ENCODE measurements at places on chromosomes 1 and 21.

DNA sequence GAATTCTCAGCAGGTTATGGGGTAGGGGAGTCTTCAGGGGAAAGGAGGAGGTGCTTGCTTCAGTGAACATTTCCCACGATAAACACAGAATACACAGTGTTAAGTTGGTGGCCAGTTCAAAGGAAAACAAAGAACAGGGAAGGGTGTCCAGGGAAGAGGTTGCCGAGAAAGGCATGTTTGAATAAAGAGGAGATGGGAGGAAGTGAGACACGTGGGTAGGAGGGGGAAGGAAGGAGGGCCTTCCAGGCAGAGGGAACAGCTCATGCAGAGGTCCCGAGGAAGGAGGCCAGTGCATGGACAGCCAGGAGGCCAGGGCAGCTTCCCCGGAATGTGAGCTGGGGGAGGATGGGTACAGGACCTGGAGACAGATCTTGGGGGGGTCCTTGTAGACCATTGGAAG, 130.3 kb upstream of the TMEM51 start:
- DNase-seq = no peak

DNA sequence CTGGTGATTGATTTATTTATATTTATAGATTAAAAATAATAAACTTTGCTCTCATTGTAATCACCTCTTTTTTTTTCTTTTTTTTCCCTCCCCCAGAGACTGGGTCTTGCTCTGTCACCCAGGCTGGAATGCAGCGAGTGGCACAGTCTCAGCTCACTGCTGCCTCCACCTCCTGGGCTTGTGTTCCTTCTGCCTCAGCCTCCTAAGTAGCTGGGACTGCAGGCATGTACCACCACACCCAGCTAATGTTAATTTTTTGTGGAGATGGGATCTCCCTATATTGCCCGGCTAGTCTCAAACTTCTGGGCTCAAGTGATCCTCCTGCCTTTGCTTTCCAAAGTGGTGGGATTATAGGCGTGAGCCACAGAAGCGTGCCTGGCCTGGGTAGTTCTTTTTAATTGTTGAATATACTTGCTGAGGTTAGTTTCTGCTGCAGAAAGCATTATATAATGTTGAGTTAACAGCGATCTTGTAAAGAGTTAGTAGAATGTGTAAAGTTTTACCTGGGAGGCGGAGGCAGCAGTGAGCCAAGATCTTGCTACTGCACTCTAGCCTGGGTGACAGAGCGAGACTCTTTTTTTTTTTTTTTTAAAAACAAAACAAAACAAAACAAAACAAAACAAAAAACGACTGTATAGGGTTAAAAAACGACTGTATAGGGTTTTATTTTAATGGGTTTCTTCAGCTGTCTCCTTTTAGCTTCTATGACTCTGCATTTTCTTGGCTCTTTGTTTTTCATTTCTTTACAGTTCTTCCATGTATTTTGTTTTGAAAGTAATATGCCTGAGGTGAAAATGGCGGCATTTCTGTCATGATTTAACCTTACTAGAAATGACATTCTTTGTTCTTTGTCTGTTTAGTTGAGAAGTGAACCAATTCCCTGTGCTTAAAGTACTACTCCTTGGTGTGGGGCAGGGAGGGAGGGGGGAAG, 82.7 kb downstream of the CAMTA1 start:
- no peak for DNase-seq

DNA sequence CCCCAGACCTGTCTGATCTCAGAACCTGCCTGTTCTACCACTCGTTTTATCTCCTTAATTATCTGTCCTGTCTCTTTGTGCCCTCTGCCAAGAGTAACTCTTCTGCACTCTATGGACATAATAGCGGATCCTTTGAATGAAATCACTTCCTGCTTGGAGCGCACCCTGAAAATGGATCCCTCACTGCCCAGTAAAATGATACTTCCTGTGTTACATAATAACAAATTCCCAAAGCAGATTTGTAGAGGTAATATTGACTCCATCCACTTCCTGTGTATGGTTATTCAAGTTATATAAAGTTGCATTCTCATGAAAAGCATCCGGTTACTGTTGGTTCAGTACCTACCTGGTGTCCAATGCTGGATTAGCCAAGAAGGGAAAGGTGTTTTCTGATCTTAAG, 246.0 kb downstream of the TRABD2B start:
- DNase-seq = no peak

- peak; percentile 53 for DNase-seq
Observed at GRCh38 chr1:37037690-37038089, 3.4 kb upstream of the GRIK3 start.

DNA sequence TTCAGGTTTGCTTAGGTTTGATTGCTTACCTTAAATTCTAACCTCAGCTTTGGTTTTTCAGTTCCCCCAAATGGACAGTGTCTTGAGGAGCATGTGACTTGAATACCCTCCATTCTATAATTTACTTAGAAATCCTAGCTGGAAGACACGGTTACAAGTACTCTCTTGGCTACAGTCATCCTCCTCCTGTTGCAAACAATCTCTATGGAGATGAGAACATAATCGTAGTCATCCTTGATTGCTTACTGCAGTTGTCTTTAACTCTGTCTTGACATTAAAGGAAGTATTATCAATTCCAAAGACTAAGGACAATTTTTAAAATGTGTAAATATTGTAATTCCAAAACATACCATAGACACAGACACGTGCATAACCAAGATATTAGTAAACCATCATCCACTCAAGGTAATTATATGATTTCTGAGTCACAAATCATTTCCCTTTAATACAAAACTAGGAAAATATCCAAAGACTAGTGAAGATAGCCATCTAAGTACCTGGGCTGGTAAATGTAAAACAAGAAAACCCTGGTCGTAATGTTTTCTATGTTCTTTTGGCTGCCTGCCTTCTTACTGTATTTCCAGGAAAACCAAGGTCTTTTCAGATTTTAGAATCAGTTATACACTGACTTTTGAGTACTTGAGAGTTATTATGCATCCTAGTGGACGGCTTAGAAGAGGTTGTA, 149.9 kb downstream of the CHRM3 start:
- DNase-seq = no peak

DNA sequence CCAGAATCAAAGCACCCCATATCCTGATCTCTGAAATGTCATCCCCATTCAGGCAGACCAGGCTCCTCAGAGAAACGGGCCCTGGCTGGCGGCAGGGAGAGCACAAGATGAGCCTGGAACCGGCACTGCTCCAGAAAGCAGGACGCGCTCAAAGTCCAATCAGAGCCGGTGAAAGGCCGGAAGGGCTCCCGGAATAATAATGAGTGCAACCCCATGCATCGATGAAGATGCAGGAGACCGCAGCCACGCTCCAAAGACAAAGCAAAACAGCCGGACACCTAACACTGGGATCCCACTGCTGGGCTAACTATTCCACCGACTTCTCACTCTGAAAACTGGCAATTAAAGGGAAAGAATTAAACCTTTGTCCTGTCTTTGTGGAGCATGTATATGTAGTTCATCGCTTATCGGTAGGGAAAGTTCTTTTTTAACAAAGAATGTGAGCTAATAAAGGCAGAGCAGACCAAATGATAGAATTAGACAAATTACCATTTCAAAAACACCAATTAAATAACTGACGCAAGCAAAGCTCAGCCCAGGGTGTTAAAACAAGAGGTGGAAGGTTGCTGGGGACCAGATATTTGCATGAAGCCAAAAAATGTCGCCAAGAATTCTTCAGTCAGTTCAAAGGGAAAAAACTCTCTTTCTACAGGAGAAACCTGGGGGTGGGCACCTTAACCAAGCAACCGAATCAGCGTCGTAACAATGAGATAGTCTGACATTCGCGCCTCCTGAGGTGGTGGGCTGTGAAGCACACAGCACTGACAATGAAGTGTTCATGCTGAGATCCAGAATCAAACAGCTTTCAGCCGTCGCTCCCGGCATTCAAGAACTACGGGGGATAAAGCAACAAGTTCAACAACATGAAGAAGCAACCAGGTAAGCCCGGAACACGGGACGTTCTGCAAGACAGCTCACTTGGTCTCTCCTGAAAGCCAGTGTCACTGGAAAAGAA, 95.2 kb downstream of the NPHP4 start:
- no peak for DNase-seq

- peak; percentile 18 for DNase-seq
Observed at GRCh38 chr1:53348486-53349368, 20.9 kb upstream of the LRP8 start.

- DNase-seq = no peak
Observed at GRCh38 chr21:29677326-29677725, 262.5 kb downstream of the GRIK1 start.

- DNase-seq = no peak
Observed at GRCh38 chr21:35559829-35560225, 500.5 kb downstream of the SETD4 start.

DNA sequence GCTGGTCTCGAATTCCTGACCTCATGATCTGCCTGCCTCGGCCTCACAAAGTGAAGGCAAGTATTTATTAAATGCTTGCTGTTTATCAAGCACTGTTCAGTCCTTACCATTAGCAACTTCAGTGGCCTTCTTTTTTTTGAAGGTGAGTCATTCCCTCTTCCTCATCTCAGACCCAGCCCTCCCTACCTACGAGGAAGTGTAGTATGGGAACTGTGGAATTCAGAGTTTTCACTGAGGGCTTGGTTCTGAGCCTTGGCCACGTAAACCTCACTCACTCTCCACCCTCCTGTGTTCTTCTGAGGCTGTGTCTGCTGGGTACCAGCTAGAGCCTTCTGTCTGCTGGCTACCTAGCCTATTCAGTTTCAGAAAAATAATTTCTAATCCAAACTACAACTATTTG, 218.3 kb upstream of the SGIP1 start:
- no peak for DNase-seq

GRCh38 chr1:67515324-67516080, 85.3 kb upstream of the SERBP1 start:
- DNase-seq = no peak

DNA sequence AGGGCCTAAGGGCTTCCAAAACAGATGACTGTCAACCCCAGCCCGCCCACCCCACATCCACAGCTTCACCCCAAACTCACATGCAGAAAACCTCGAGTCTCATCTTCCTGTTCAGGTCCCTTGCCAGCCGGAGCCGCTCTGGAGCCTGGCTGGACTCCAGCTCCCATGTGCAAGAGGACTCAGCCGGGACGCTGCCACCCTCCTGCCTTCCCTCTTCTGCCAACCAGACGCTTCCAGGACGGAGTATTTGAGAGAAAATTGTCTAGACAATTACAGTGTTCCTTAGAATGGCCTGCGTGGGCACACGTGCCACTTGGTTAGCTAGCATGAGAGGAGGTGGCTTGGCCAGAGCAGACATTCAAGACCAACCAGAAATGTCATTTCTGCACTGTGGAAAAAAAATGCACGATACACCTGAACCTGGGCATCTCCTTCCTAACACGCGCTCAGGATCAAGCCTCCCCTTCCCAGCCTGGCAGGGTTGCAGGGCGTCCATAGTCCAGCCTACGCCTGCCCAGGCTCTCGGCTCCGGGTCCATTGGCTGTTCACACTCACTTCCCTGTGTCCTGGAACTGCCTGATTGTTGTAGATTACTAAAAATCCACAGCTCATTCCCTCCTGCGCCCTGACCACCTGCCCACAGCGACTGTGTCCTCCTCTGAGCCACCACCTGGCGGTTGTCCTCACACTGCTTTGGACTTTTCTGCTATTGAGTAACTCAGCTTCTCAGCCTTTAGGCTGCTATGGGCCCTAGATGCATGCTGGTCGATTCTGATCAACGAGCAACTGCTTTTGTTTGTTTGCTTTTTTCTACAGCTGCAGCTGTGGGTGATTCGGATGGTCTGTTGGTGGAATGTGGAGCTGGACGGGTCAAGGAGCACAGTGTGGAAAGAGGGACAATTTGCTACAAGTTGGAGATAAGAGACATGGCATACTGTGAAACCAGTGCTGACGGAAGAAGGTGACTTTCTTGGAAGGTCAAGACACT, at the start of gene CLDN14:
CLDN14 (minus strand) TSS at position 708 of the 988 bp plus-strand sequence. CDS start 18,427 bp downstream, outside the sequence.
- no peak for DNase-seq

- no peak for DNase-seq
Observed at GRCh38 chr1:8822373-8823294, 5.2 kb upstream of the RERE start.

DNA sequence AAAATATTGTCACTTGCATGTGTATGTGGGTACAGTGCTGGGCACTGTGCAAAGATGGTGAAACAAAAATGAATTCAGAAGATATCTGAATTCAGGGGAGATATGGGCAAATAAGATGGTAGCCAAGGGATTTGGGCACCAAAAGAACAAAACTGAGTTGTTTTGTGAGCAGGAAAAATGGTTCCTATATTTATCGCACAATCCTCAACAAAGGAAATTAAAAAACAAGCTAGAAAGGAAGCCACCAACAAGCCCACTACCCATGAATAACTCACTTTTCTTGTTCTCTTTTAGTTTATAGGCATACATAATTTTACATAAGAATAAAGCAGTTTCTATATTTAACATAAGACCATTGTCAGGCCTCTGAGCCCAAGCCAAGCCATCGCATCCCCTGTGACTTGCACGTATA, 40.7 kb upstream of the VASH2 start:
- no peak for DNase-seq

DNA sequence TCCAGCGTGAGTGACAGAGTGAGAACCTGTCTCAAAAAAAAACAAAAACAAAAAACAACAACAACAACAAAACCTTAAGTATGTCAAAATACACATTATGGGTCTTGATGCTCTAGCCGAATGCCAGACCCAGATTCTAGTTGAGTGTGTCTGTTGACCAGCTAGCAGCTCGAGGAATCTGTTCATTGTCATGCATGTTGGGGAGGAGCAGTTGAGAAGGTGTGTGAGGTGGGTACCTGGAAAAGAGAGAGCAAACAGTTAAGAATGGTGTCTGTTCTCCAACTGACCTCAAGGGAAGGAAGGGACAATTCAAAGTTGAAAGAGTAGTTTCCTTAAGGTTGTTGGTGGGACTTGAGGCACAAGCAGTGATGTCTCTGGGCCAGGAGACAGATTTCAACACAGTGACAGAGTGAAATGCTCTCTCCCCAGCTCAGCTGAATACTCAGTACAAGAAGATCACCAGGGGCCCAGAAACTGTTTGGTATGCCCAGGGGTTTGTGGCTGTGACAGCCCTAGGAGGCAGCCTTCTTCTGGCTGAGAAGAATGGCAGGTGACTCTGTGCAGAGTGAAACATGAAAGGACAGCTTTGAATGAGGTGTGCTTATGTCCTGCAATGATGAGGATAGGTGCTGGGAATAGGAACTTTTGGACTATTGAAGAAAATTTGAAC, 14.4 kb upstream of the POU2F1 start:
- DNase-seq = no peak

DNA sequence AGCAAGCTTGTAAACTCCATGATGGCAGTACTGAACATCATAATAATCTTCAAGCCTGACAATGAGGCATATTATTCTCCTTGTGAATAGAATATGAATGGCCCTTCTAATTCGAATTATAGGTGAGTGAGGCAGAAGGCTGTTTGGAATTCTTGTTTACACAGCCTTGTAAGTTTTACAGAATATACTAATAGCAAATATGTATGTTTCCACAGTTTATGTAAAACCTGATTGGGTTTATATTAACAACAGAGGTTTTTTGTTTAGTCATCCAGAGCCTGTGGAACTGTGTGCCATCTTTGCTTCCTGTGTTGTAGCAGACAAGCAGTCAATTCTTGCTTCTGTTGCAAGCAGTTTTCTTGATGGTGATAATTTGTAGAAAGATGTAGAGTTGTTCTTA, 8.0 kb downstream of the OSBPL9 start:
- no peak for DNase-seq

DNA sequence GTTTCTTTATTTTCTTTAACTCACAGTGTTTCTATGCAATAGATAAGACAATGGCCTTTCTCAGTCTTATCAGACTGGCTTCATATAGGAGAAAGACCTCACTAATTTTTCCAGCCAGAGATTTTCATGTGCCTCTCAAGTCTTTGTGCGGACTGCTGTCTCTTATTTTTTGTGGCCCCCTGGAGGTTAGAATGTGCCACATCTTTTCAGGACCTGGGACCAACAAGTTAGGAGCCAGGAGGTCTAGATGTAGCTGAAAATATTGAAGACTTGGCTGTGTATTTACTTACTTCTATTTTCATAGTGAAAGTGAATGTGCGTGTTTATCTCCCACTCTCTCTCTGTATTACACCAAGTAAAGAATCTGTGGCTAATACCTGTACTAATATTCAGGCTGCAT, 42.1 kb upstream of the CFHR3 start:
- DNase-seq = no peak

Measured in dorsolateral prefrontal cortex (tissue), 122 donors.